Adrenal gland (tissue), 19 donors: ENCODE measurements at places on chromosomes 2 and 18.

DNA sequence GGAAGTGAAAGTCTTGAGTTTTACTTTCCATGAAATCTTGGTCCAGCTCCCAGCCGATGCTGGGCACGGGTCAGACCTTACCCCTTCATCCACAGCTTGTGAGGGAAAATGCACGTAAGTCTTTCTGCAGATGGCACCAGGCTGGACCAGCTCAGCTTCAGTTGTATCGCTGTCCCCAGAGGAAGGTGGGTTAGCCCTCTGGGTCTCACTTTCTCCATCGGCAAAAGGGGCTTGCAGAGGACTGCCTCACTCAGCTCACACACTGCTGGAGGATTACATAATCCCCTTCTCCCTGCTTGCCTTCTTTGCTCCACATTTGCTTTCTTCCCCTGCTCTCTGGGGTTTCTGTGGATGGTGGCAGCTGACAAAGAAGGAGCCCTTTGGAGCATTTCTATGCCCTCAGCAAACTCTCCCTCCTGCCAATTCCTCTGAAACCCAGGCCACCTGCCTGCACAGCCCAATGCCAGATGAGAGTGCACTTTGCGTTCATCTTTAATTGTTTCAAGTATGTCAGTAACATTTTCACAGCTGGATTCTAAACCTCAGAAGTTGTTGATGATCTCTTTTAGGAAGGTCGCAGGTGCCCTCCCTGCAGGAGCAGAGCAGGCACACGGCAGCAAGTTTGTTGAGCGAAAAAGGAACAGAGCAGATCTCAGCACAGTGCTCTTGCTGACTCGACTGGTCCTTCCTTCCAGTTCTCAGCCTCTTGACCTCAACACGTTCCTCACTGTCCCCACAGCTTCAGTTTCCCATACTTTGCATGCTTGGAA lies 155.6 kb upstream of the GLI2 start:
- no peaks in the 10 kb centered on the region for H3K36me3 ChIP-seq
- H3K27ac ChIP-seq = no peak overlapping the region
- H3K27me3 ChIP-seq = peaks cover 5% of the 10 kb centered on the region
- no peak overlapping the region for H3K4me3 ChIP-seq

GRCh38 chr2:75361486-75361885 lies 162.2 kb upstream of the TACR1 start:
- H3K27me3 ChIP-seq = no peaks in the 10 kb centered on the region
- H3K36me3 ChIP-seq = no peaks in the 10 kb centered on the region
- no peak overlapping the region for H3K27ac ChIP-seq
- DNase-seq = no peak
- H3K4me1 ChIP-seq = no peaks in the 10 kb centered on the region

DNA sequence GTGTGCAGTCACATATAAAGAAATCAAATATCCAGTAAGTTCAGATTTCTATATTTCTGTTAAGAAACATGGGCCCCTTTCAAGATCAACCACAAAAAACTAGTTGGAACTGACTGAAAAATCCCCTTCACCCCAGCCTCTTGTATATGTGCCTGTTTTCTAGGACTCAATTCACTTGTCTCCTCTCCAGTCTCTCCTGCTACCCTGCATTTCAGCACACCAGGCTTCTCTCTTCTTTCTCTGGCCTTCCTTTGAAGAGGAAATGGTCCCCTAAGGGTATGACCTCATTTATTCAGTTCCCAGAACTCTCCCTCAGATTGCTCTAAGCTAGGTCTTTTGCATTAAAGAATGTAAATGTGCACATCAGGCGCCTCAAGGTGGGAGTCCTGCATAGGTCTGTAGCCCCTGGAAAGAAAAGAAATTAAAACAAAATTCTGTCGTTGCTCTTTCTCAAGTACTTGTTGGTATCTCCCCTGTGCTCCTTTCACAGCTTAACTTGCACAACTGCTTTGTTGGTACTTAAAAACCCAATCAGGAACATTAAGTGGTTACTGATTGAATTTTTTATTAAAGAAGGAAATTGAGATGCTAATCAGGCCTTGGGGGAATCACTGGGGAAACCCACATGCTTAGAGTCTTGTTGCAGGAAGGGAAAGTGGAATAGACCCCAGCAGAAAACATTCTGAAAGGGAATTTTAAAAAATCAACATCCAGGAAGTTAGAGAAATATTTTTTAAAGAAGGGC lies 278.4 kb downstream of the AGPS start:
- no peaks in the 10 kb centered on the region for H3K36me3 ChIP-seq
- peaks cover 8% of the 10 kb centered on the region for H3K4me1 ChIP-seq
- no peak overlapping the region for H3K27ac ChIP-seq

- no peaks in the 10 kb centered on the region for H3K27me3 ChIP-seq
- H3K36me3 ChIP-seq = peaks cover 17% of the 10 kb centered on the region
Observed at GRCh38 chr2:25276569-25277465, 64.9 kb downstream of the DNMT3A start.

DNA sequence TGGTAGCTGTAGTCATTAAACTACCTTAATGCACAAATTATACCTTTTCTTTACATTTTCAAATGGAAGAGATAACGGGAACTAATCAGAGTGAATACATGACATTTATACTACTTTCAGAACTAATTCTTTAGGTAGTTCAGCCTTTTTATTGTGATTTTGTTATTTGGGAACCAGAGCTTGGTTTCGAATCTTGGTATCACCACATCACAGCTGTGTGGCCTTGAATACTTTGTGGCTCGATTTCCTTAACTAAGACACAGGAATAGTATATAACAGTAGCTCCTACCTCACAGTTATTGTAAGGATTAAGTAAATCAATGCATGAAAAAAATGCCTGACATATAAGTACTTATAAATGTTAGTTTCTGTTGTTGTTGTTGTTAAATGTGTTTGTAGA lies 240.0 kb downstream of the WDR7 start:
- H3K27ac ChIP-seq = no peak overlapping the region
- no peaks in the 10 kb centered on the region for H3K4me1 ChIP-seq

- H3K4me1 ChIP-seq = no peaks in the 10 kb centered on the region
- H3K4me3 ChIP-seq = no peak overlapping the region
- no peak for DNase-seq
- no peaks in the 10 kb centered on the region for H3K27me3 ChIP-seq
- peaks cover 35% of the 10 kb centered on the region for H3K36me3 ChIP-seq
Observed at GRCh38 chr2:230472621-230473018, 56.6 kb downstream of the SP100 start.

- H3K4me3 ChIP-seq = no peak overlapping the region
- H3K4me1 ChIP-seq = peaks cover 26% of the 10 kb centered on the region
- no peaks in the 10 kb centered on the region for H3K27me3 ChIP-seq
- no peak for DNase-seq
Observed at GRCh38 chr18:48956356-48956755, 5.6 kb upstream of the SMAD7 start.

GRCh38 chr18:34399892-34400291 lies 175.2 kb upstream of the NOL4 start:
- no peaks in the 10 kb centered on the region for H3K27me3 ChIP-seq
- H3K4me3 ChIP-seq = no peak overlapping the region
- H3K36me3 ChIP-seq = no peaks in the 10 kb centered on the region
- H3K27ac ChIP-seq = no peak overlapping the region
- DNase-seq = no peak

DNA sequence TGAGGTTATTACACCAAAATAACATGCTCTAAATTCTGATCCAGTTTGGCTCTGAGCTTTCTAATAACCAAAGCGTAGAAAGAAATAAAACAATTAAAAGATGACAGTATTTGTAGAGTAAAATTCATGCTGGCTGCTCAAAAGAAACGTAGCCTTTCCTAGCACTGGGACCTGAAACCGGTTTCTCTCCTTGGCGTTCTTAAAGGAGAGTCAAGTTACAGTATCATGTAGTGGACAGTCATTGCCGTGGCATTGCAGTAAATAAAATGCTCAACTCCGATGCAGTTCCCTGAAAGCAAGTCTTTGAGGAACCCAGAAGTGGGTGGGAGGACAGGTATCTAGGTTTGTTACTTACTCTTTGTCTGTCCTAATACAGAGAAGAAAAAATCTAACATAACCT lies 52.7 kb upstream of the ITM2C start:
- no peak overlapping the region for H3K27ac ChIP-seq
- DNase-seq = no peak
- H3K36me3 ChIP-seq = no peaks in the 10 kb centered on the region
- peaks cover 5% of the 10 kb centered on the region for H3K4me1 ChIP-seq
- no peaks in the 10 kb centered on the region for H3K27me3 ChIP-seq

DNA sequence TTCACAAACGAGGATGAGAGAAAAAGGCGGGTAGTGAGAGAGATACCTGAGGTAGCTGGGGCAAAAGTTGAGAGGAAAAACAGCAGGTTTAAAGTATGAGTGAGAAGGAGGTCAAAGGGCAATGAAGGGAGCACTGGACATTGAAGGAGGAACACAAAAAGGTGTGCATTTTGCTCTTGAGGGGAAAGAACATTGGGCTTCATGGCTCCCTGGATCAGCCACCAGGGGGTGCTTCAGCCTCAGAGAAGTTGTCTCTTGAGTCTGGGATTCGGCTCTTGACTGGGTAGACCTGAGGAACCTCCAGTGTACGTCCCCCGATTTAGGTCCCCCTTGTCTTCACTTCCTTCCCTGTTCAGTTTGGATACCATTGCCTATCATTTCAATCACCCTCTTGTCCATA lies 128.5 kb downstream of the RAPGEF4 start:
- no peaks in the 10 kb centered on the region for H3K36me3 ChIP-seq
- no peaks in the 10 kb centered on the region for H3K27me3 ChIP-seq
- H3K27ac ChIP-seq = no peak overlapping the region
- DNase-seq = no peak

- no peaks in the 10 kb centered on the region for H3K36me3 ChIP-seq
- no peak overlapping the region for H3K27ac ChIP-seq
- no peak overlapping the region for H3K4me3 ChIP-seq
- no peak for DNase-seq
Observed at GRCh38 chr18:43420950-43421349, 143.7 kb upstream of the SYT4 start.

- H3K27ac ChIP-seq = no peak overlapping the region
- H3K27me3 ChIP-seq = no peaks in the 10 kb centered on the region
- no peaks in the 10 kb centered on the region for H3K4me1 ChIP-seq
- H3K4me3 ChIP-seq = no peak overlapping the region
- DNase-seq = no peak
Observed at GRCh38 chr2:224055101-224055500, 16.0 kb upstream of the SERPINE2 start.

- H3K36me3 ChIP-seq = no peaks in the 10 kb centered on the region
- H3K27me3 ChIP-seq = no peaks in the 10 kb centered on the region
- DNase-seq = no peak
- H3K4me3 ChIP-seq = no peak overlapping the region
- no peak overlapping the region for H3K27ac ChIP-seq
- peaks cover 13% of the 10 kb centered on the region for H3K4me1 ChIP-seq
Observed at GRCh38 chr2:17757321-17757720, 3.4 kb downstream of the GEN1 start.

- no peak overlapping the region for H3K27ac ChIP-seq
- H3K27me3 ChIP-seq = no peaks in the 10 kb centered on the region
- no peaks in the 10 kb centered on the region for H3K4me1 ChIP-seq
- no peak for DNase-seq
Observed at GRCh38 chr2:97749581-97749980, 36.2 kb downstream of the ZAP70 start.

- no peak overlapping the region for H3K4me3 ChIP-seq
- H3K27ac ChIP-seq = no peak overlapping the region
- no peaks in the 10 kb centered on the region for H3K4me1 ChIP-seq
Observed at GRCh38 chr2:215832791-215833190, 180.6 kb downstream of the MREG start.

DNA sequence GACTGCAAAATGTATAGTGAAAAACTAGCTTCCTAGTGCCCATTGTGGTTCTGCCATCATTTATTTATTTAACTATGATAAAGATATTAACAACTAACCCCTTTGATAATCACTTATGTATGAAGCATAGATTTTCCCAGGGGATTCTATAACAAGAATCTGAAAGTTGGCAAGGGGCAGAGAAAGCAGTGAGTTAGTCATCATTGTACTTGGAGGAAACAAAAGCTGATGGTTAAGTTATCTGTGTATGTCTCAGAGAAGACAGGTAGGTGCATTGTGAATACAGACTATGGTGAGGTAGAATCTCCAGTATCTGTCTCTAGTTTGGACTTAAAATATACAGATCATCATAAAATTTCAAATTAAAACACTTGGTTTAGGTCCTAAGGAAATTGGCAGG lies 2159.1 kb upstream of the CELF4 start:
- DNase-seq = no peak
- H3K27ac ChIP-seq = no peak overlapping the region
- no peak overlapping the region for H3K4me3 ChIP-seq
- no peaks in the 10 kb centered on the region for H3K36me3 ChIP-seq
- no peaks in the 10 kb centered on the region for H3K4me1 ChIP-seq

- DNase-seq = no peak
- H3K27ac ChIP-seq = no peak overlapping the region
- no peaks in the 10 kb centered on the region for H3K4me1 ChIP-seq
- H3K27me3 ChIP-seq = no peaks in the 10 kb centered on the region
Observed at GRCh38 chr2:138237667-138238384, 263.7 kb upstream of the SPOPL start.

DNA sequence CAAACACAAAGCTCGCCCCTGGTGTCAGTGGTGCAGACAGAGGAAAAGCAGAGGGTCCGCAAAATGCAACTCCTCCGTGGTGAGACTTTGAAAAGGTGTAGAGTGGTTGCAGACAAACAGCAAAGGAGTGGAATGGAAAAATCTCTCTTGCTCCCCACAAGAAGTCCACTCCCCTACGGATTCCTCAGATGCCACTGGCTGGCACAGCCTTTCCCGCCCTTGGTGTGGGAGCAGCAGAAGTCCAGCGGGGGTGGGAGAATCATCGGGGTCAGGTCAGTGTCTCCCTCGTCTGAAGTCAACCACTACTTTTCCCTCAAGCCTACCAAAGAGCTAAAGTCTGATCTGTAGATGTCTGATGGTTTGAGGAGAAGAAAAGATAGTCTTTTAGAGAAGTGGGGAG lies 22.3 kb upstream of the B3GNT7 start:
- H3K4me3 ChIP-seq = no peak overlapping the region
- H3K36me3 ChIP-seq = no peaks in the 10 kb centered on the region
- DNase-seq = no peak
- no peaks in the 10 kb centered on the region for H3K27me3 ChIP-seq
